Ecto neural progenitor cell (in vitro differentiated cells): ENCODE measurements at places on chromosomes 6 and 20.

GRCh38 chr20:24977336-24977735, 15.2 kb downstream of the APMAP start:
- DNase-seq: no peak

DNA sequence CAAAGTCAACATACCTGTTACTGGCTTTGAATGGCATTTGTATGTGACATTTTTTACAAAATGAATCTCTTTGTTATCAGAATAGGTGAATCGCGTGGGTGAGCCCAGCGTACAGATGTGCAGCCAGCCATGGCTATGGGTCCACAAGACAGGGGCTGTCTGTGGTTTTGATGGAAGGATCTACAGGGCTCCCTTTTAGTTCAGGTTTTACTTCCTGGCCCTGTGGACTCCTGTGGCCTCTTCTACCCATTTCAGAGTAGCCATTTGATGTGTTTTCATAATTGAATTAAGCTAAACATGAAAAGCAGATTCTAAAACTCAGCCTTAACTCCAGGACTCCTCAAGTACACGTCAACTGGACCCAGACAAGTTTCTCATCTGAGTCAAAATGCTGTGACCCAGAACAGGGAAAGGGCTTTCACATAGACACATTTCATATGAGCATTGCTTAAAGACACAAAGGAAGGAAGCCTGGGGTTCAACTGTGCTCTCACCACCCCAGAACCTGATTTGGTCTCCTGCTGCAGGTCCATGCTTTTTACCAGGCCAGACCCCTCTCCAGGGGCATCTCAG, 105.3 kb upstream of the NAA20 start:
- no peak for DNase-seq

DNA sequence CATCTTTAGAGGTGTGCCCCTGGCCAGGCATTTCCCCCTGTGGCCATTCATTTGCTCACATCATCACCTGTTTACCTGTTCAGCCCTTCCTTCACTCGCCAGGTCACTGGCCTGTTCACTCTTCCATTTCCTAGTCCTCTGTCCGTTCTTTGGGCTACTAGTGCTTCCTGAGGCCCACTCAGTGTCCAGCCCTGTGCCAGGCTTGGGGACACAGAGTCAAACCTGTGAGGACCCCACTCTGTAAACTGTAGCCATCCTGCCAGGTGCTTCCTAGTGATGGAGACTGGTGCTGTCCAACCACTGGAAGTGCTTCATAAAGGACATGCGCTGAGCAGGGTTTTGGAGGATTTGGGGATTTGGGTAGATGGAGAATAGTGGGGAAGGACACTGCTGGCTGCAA, 3.5 kb downstream of the DLGAP4 start:
- no peak for DNase-seq

DNA sequence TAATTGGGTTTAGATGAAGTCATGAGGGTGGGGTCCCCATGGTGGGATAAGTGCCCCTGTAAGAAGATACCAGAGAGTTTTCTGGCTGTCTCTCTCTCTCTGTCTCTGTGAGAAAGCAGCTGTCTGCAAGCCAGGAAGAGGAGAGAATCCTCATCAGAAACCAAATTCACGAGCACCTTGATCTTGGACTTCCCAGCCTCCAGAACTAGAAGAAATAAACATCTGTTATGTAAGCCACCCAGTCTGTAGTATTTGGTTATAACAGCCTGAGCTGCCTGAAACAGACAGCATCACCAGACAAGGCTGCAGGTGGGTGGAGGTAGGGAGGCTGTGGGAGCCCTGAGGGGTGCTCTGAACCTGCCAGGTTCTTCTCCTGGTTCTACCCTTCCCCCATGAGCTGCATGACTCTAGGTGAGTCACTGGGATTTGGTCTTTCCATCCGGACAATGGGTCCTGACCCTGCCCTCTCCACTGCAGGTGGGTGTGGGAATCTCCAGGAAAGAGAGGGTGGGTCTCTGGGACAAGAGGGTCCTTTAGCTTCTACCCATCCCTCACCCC, 34.3 kb upstream of the VEGFA start:
- peak; percentile 29 for DNase-seq

- no peak for DNase-seq
Observed at GRCh38 chr6:134896910-134897309, 53.0 kb downstream of the ALDH8A1 start.

DNA sequence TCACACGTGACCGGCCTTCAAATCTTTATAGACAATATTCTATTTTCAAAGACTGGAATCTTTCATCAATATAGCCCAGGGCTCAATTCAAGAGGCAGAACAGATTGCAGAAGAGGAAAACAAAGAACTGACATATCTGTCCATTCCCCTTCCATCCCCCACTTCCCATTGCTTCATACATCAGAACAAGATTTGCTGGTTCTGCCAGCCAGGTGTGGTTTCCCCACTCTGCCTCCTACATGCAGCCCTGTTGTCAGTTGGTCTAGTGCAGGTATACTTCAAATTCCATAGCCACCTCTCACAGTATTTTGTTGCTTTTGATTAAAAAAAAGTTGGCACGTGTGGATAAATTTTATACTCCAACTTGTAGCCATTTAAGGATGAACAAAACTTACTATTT, 174.9 kb downstream of the CD109 start:
- no peak for DNase-seq

DNA sequence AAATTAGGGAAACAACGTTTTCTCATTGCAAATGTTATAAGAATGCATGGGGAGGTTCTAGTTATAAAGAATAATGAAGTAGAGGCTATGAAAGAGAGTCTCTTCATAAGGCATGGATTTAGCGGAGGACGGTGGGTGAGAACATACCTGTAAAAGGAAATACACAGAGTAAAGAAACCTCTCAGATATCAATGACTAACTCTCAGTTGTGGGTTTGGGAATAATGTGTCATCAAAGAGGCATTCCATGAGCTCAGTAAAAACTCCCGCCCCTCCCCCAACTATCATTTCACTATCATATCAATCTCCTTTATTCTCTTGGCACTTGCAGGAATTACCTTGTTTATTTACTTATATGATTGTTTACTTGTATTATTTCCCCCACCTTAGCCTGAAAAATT, 695.4 kb downstream of the PTPRT start:
- DNase-seq: no peak

GRCh38 chr6:125117818-125118217, 35.8 kb upstream of the TPD52L1 start:
- DNase-seq: no peak

- DNase-seq: no peak
Observed at GRCh38 chr6:25536781-25537180, 115.2 kb upstream of the SCGN start.

DNA sequence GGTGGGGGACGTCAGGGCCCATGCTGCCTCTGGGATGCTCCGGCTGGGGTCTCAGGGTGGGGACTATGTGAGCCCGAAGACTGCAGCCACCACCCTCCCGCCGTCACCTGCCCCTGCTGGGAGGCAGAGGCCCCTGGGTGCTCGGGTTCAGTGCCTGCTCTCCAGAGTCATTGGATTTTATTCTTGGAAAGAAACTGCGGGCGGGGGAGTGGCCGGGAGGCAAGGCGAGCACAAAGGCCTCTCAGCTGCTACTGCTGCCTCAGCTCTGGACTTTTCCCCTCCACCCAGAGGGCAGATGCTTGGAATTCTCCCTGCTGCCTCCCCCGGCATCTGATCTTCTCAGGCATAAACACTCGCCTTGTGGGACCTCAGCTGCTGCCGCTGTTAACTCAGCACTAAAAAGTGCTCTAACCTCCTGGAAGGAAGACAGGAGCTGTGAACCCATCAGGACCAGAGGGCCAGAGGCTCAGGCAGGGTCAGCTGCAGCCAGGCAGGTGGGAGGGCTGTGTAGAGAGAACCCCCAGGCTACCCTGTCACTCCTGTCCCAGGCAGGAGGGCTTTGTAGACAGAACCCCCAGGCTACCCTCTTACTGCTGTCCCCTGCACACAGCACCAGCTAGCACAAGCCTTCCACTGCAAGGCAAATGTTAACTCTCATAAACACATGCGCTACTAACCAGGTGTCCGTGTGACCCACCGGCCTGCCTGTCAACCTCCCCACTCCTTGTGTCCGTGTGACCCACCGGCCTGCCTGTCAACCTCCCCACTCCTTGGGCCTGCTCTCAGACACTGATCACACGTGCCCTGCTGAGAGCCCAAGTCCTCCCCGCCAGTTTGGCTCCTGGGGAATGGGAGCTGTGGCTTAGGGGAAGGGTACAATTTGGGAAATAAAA, 9.4 kb upstream of the FRMD1 start:
- peak; percentile 87 for DNase-seq

GRCh38 chr6:138550346-138550767, 51.1 kb upstream of the NHSL1 start:
- no peak for DNase-seq
